ENCODE measurements at places on chromosomes 4 and X.

- DNase-seq, result no peak
These were observed 86.0 kb upstream of the WWC2 start for GRCh38 chr4:183012879-183013729.

GRCh38 chr4:81449015-81449414 lies 22.7 kb downstream of the RASGEF1B start:
- DNase-seq, result peak; percentile 24

DNA sequence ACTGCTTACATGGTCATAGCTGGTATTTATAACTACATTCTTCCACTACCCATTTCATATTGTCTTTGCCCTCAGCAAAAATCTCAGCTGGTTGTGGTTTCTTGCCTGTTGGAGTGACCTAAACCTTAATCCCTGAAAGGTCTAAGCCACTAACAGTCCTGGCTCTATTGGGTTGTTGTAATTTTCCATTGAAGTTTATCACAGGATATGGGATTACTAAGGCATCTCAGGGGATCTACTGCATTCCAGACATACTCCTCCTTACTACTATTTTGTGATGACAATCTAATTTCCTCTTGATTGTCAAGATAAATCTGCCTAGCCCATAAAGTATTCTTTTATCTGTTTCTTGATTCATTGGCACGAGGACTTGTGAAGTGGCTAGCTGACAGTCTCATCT lies 6.2 kb upstream of the OSTC start:
- peak; percentile 28 for DNase-seq

DNA sequence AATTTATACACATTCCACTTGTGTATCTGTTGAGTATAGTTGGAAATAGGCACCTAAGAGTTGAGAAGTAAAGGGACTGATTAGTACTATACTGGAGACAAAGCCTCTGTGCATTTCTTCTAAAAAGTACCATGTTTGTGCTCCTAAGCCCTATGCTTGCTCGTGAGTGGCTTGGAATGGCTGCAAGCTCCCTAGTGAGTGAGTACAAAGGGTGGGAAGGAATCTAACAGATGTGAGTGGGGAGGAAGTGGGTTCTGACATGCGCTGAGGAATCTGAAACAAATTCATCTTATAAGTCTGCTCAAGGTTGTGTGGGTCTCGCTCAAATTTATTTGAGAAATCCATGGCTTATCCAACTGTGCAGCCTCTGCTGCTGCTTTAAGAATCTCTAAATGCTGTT lies 13.3 kb downstream of the SPCS3 start:
- no peak for DNase-seq

DNA sequence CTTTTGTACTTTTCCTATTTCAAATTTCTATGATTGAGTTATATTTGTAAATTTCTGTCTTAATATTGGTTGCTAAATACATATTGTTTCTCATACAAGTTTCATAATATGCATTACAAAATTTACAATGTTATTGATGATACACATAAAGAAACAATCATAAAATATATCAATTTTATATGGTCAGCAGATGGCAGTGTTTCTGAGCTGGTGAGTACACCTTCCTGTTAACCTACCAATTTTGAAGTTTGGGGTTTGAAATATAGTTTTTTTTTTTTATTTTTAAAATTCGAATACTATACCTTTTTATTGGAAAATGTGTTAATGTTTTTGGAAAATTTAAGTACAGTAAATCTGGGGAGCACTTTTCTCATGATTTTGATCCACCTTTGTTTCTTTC lies 1953.1 kb upstream of the ADGRL3 start:
- DNase-seq, result no peak

GRCh38 chr4:96354036-96354712 lies 514.3 kb downstream of the PDHA2 start:
- DNase-seq, result no peak

GRCh38 chr4:94544811-94545210 lies 93.1 kb downstream of the PDLIM5 start:
- DNase-seq, result no peak
